Hematopoietic multipotent progenitor cell treated with erythropoietin and hydrocortisone succinate and interleukin-3 and kit ligand, for 8 days (in vitro differentiated cells): ENCODE measurements at places on chromosomes 2 and 18.

DNA sequence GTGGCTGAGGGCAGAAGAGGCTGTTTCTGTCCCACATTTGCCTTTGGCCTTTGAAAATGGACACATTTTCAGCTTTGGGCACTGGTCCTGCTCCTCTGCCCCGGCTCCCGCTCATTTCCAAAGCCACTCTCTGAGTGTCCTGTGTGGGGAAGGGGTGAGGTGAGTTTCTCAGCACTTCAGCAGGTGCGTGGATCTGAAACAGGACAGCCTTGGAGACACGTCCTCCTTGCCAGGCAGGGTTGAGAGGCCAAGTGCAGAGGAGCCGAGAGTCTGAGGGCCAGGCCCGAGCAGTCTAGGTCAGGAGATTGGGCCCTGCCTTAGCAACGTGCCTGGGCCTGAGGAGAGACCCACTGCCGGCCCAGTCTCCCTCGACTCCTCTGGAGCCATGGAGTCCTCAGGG lies 21.9 kb upstream of the ALPI start:
- DNase-seq = no peak

- DNase-seq = no peak
These were observed 470.3 kb downstream of the DSC3 start for GRCh38 chr18:30572214-30572613.

DNA sequence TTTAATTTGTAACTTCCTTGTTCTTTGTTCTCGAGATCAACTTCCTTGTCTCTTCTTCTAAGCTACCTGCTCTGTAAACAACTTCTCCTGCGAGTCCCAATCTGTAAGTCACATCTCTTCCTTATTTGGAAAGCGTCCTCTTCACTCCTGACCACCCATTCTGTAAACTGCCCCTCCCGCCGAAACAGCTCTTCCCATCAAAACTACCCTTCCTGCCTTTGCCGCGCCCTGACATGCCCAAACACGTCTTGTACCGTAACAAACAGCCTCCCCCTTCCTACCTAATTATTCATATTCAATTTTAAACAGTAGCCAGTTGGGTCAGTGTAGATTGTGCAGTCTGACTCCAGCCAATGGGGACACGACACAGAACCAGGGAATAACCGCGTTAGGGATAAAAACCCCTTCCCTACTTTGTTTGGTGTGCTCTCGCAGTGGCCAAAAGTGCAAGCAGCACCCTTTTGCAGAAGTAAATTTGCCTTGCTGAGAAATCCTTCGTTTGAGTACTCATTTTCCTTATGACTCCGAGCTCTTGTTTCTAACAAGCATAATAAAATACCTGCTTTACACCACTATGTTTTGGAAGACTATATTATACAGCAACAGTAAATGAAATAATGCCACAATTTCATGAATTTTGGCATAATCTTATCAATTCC lies 39.8 kb downstream of the PIAS2 start:
- no peak for DNase-seq

DNA sequence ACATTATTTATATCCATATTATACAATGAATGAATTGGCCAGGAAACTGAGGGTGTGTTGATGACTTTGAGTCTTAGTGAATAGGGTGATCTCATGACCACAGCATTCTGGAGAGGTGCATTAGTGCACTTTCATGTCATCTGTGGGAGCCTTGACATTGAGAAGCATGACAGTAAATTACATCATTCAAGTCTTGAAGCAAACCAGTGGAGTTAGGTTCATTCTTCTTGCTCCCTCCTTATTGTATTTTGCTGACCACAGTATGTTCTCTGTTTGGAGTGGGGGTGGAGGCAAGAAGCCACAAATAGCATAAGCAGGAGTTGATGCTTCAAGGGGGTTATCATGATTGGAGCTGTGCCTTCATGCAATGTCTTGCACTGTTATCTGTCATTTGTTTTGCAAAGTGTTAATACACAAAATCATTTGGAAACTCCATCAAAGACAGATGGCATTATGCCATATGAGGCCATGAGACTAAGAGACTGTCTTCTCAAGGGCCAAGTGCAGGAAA lies 680.2 kb downstream of the NYAP2 start:
- DNase-seq = no peak

DNA sequence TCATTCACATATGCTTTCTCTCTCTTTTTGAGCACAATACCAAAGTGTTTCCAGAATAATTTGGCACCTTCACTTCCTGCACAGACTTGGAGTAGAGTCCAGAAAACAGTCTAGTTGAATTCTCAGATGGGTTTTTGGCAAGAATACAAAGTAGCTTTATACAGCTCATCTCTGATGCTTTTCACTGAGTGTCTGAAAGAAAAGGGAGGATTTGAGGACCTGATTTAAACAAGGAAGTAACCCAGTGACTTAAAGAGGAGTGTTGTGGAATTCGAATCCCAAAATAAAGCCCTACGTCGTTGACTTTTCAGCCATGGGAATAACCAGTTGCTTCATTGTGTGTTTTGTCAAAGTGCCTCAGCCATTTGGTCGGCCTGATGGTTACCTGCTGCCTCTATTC lies 31.8 kb downstream of the METAP1D start:
- DNase-seq = no peak

- DNase-seq = no peak
These were observed 526 bp downstream of the PRKRA start for GRCh38 chr2:178450524-178450773.
